Activated CD4-positive, CD25-positive, alpha-beta regulatory T cell treated with anti-CD3 and anti-CD28 coated beads, Interleukin-2, amount 50 U/mL, for 16 hours (primary cell): ENCODE measurements at places on chromosomes 2 and 18.

GRCh38 chr2:1584691-1585485 is 159.4 kb downstream of the PXDN start:
- DNase-seq: no peak

DNA sequence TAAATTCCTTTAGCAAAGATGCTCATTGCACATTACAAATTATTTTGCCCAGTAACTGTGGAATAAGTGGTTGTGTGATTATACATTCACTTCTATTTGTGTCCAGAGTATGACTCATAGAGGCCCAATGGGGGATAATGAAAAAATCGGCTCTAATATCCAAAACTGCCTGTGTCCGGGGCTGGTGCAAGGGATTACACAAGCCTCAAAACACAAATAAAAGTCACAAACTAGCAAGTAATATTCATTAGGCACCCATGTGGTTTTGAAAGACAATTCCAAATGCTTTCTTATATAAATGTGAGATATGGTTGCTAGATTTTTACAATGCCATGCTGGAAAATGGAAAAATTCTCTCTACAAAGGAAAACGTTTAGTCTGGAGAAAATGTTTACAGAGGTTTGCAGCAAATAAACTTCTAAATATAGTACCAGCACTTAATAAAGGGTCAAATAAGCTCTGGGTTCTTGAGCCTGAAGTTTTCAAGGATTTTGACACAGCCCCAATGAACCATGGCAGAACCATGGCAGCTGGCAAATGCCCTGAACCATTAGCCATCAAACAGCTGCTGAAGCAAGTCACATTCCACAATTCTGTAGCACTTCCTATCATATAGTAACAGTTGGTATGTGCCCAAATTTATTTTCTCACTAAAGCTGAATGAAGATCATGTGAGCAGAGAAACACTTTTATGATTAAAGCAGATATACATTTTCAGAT is 40.5 kb downstream of the IRS1 start:
- no peak for DNase-seq

- no peak for DNase-seq
Observed at GRCh38 chr2:107349329-107349728, 463.4 kb upstream of the ST6GAL2 start.

DNA sequence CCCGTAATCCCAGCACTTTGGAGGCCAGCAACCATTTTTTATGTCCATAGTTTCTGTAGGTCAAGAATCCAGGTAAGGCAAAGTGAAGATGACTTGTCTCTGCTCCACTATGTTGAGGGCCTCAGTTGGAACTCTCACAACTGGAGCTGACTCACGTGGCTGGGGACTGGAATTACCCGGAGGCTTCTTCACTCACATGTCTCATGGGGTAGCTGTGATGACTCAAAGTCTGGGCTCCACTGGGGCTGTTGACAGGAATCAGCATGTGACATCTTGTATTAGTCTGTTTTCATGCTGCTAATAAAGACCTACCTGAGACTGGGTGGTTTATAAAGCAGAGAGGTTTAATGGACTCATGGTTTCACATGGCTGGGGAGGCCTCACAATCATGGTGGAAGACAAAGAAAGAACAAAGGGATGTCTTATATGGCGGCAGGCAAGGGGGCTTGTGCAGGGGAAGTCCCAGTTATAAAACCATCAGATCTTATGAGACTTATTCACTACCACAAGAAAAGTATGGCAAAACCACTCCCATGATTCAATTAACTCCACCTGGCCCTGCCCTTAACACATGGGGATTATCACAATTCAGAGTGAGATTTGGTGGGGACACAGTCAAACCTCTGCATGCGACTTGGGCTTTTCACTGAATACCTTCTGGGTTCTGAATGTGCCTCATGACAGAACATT is 7.8 kb upstream of the PPP1R1C start:
- no peak for DNase-seq

DNA sequence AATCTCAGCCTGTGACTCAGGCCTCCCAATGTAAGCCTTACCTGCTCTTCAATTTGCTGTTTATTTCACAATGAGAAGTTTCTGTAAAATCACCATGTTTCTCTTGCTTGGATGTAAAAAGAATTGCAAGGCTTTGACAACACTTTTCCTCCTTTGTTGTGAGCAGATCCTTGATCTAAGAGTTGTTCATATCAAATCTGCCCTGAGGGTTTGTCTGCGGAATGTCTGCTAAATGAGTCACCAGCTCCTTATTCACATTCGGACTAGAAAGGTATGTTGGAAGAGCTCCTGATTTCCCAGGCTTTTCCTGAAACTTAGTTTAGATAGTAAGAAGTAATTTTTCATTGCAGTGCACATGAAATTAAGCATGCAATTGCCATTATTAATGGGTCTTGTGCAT is 268.2 kb upstream of the TCF4 start:
- DNase-seq: no peak

DNA sequence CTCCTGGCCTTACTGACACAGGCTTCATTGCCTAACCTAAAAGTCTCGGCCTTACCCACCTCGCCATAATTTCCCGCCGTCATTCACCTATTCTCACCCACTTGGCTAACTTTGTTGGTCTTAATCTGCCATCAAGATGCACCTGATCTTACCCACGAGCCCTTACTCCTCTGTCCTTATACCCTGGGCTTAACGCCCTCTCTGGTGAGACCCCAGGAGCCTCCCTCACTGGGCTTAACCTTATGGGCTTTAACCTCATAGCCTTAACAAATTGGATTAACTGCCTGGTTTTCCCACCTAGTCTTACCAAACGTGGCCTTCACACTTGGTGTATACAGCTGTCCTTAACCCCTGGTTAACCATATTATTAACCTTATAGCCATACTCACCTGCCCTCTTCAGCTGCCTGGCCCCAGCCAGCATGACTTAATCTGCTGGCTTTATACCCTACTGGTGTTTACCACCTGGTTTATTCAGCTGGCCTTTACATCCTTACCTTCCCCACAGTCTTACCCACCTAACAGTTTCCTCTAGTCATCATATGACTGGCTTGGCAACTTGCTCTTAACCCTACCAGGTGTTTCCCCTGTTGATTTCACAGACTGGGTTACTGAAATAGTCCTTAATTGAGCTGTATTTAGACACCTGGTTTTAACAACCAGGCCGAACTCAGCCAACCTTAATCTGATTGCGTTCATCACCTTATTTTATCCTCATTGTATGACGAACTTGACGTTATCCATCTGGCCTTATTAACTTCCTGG is 132.0 kb upstream of the ZSWIM2 start:
- no peak for DNase-seq
